ENCODE measurements at places on chromosomes 16 and 17.
A peak's percentile ranks its signal among the peaks of the same experiment; 100 is the strongest.

DNA sequence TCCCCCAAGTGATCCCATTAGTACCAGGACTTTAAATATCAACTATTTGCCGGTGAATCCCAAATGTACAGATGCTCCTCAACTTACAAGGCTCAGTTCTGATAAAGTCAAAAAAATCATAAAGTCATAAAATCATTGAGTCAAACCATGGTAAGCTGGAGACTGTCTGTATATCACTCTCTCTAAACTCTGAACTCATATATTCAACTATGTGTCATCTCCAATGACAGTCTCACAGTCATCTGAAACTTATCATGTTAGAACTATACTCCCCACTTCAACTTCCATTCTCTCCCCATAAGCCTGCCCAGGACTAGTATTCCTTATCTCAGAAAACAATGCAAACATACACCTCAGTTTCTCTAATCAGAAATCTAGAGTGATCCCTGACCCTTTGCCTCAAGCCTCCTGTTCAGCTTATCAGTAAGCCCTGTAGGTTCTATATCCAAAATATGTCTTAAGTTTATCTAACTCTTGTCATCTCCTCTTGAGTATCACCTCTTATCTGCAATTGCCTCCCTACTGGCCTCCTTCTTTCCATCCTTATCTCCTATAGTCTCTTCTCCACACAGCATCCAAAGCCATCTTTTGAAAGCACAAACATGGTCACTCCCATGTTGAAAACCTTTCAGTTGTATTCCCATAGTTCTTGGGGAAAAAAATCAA is 55.0 kb downstream of the SSH2 start:
- DNase-seq, result no peak

DNA sequence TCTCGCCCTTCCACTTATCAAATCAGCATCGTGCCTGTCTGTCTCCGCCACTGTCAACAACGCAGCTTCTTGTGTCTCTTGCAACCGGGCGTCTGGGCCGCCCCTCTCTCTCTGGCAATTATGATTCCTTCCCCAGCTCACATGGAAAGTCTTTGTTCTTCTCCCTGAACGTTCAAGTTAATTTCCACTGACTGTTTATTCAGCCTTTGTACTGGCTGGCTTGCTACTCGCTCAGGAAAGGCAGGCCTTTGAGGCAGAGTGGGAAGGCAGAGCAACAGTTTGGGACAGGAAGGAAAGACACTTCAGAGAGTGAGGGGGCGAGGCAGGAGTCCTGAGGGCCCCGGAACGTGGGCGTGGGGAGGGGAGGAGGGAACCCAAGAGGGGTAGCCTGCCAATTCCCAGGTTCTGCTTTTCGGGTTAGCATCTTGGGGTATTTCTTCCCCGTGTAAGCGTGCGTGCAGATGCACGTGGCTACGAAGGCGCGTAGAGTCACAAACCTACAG is 50.8 kb downstream of the AKAP1 start:
- no peak for DNase-seq

DNA sequence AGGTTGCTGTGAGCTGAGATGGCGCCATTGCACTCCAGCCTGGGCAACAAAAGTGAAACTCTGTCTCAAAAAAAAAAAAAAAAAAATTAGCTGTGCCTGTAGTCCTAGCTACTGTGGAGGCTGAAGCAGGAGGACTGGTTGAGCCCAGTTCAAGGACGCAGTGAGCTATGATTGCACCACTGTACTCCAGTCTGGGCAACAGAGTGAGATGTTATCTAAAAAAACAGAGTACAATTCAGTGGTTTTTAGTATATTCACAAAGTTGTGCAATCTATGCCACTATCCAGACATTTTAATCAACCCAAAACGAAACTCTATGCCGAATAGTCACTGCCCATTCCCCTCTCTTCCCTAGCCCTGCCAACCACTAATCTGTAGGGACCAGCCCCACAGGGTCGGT is 25.1 kb downstream of the C16orf54 start:
- DNase-seq, result no peak

GRCh38 chr16:29784901-29785500 is 5.5 kb upstream of the KIF22 start:
- DNase-seq, result peak; percentile 59

GRCh38 chr17:67696853-67697498 is 20.8 kb upstream of the NOL11 start:
- no peak for DNase-seq

GRCh38 chr17:2095536-2095910 is 40.6 kb downstream of the HIC1 start:
- DNase-seq, result no peak

Measured in stimulated activated CD8-positive, alpha-beta memory T cell treated with anti-CD3 and anti-CD28 coated beads, Interleukin-2, amount 100 ng/mL, for 1 hour (primary cell).